ENCODE measurements at places on chromosomes 13 and 19.

- no peak for DNase-seq
Measured at GRCh38 chr19:13428352-13428751, 77.9 kb downstream of the CACNA1A start.

- DNase-seq: no peak
Measured at GRCh38 chr19:5691822-5692722, 2.0 kb downstream of the RPL36 start.

- no peak for DNase-seq
Measured at GRCh38 chr19:46478356-46478986, 7.1 kb upstream of the PNMA8A start.

DNA sequence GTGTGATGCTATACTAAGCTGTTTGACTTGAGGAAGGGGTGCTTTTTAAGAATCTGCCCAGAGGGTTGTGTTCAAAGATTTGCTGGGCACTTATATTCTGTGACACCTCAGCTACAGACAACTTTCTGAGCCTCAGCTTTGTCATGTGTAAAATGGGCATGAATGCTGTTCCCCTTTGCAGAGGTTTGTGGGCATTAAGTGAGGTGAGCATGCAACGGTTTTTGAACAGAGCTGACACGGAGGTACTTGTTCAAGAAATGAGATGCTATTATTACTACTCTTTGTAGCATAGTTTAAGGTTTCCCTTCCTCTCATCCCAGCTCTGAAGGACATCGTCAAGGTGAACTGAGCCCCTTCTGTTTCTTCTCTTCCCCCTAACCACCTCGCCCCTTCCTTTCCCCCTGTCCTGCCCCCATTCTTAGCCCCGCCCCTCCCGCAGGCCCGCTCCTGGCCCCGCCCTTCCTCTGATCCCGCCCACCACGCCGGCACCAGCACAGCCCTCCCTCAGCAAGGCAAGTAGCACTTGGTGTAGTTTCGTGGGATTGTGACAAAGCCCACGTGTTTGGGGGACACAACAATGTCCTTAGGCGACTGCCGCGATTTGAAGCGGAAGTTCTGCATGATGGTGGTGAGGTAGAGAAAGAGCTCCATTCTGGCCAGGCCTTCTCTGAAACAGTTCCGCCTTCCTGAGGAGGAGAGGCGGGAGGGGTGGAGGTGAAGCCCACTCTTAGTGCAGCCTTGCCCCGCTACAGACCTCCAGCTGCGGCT is 26.1 kb upstream of the CYP2A7 start:
- DNase-seq: peak; percentile 45

DNA sequence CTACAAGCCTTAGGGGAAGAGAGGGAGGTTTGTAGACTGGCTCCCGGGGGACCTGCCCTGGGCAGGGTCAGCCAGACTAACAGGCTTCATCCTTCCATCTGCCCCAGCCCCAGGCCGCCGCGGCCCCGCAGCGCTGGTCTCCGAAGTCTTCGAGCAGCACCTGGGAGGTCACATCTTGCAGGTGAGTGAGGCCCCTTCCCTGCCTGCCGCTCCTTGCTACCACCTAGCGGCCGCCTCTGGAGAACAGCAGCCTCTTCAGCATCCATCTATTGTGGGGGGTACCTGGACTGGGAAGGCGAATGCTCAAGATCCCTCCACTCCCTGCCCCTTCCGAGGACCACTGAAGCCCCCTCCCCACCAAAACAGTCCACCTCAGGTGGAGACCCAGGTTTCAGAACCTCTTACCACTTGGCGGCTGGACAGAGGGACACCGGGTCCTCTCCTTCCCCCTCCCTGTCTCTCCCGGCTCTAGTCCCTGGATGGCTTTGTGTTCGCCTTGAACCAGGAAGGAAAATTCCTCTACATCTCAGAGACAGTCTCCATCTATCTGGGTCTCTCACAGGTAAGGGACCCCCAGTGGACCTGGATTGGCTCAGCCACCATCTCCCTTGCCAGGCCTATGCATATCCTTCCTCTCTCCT is 12.7 kb downstream of the NPAS1 start:
- DNase-seq: peak; percentile 47

DNA sequence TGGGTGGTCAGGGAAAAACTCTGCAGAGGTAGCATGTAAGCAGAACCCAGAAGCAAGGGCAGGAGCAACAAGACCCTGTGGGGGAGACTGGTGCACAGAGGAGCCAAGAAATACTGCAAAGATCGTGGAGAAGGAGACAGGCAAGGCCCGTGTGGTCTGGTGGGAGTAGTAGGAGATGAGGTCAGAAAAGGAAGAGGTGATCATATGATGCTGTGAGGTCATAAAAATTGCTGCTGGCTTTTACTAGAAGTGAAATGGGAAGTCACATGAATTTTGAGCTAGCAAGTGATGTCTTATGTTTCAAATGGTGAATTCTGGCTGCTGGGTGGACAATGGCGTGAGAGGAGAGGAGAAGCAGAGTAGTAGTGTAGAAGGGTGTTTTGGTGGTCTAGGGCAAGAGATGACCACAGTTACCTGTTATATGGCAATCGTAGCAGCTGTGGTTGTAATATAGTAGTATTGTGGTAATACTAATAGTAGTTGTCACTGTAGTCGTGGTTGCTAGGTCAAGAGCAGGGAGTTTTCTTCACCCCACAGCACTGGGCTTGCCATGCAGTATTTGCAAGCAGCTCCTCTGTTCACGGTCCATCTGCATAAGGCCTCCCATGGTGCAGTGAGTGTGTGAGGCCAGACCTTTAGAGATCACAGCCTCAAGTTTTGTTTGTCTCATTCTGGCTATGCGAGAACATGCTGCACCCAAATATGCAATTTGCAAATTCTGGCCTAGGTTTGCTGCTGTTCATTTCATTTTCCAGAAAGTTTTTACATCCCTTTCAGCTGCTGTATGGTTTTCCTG is 205.0 kb downstream of the TSHZ3 start:
- no peak for DNase-seq

DNA sequence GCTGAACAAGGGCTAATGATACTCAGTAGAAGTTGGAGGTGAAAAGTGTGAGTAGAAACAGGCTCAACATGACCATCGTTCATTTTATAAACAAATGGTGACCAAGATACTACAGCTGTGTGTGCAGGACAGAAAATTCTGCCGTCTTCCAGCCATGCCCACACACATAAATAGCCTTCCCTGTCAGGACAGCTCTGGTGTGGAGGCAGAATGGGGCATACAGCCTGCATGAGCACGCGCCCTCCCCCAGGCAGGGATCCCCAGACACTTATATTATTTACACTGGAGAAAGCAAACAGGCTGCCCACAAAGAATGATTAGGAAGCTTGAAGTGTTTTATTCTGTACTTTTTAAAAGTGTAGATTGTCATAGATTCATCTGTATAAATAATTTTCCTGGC is 20.4 kb downstream of the GJA3 start:
- no peak for DNase-seq

- no peak for DNase-seq
Measured at GRCh38 chr19:4099041-4099764, 24.7 kb downstream of the MAP2K2 start.

- DNase-seq: no peak
Measured at GRCh38 chr19:58296104-58296503, 9.1 kb upstream of the ERVK3-1 start.
